ENCODE measurements at places on chromosomes 5 and 9.

DNA sequence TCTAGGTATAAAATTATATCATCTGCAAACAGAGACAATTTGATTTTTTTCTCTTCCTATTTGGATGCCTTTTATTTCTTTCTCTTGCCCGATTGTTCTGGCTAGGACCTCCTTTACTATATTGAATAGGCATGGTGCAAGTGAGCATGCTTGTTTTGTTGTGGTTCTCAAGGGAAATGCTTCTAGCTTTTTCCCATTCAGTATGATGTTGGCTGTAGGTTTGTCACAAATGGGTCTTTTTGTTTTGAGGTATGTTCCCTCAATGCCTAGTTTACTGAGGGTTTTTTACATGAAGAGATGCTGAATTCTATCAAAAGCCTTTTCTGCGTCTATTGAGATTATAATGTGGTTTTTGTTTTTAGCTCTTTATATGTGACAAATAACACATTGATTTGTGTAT lies 198.2 kb upstream of the GHR start:
- no peak overlapping the region for H3K4me3 ChIP-seq
- no peak overlapping the region for H3K27ac ChIP-seq
- no peak for DNase-seq
- H3K27me3 ChIP-seq, result no peaks in the 10 kb centered on the region

GRCh38 chr9:22240619-22241018 lies 206.0 kb upstream of the DMRTA1 start:
- H3K4me3 ChIP-seq, result no peak overlapping the region
- DNase-seq, result no peak

- H3K27ac ChIP-seq, result no peak overlapping the region
- H3K4me3 ChIP-seq, result no peak overlapping the region
- DNase-seq, result no peak
- no peaks in the 10 kb centered on the region for H3K4me1 ChIP-seq
- no peaks in the 10 kb centered on the region for H3K27me3 ChIP-seq
These were observed 344.6 kb upstream of the EDIL3 start for GRCh38 chr5:84729326-84729725.

GRCh38 chr9:7976856-7977255 lies 177.3 kb upstream of the DMAC1 start:
- no peak overlapping the region for H3K27ac ChIP-seq
- H3K4me1 ChIP-seq, result no peaks in the 10 kb centered on the region
- H3K4me3 ChIP-seq, result no peak overlapping the region

DNA sequence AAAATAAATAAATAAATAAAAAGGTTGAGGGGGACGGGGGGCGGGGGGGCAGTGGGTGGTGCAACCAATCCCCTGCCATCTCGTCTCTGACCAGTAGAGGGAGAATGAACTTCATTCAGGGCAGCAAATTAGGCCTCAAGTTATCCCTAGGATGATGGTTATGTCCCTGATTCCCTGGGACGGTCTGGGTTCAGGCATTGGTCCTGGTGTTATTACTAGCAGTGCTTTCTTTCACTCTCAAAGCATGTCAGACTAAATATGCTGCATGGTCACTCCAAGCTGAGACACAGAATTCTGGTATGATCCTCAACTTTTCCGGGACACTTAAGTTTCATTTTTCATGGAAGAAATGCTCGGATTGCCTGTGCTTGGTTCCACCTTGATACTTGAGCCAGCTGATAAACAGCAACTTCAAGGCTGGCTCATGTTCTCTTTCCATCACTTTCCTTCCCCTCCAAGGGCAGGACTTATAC lies 59.4 kb downstream of the DAP start:
- no peaks in the 10 kb centered on the region for H3K4me1 ChIP-seq
- DNase-seq, result peak; percentile 59
- H3K27ac ChIP-seq, result peak overlapping the region; percentile 9
- H3K27me3 ChIP-seq, result no peaks in the 10 kb centered on the region
- H3K36me3 ChIP-seq, result no peaks in the 10 kb centered on the region

- H3K27me3 ChIP-seq, result no peaks in the 10 kb centered on the region
- peaks cover 9% of the 10 kb centered on the region for H3K36me3 ChIP-seq
- DNase-seq, result no peak
- H3K4me3 ChIP-seq, result no peak overlapping the region
- H3K27ac ChIP-seq, result no peak overlapping the region
These were observed 123.3 kb downstream of the ZNF354C start for GRCh38 chr5:179183481-179183880.

DNA sequence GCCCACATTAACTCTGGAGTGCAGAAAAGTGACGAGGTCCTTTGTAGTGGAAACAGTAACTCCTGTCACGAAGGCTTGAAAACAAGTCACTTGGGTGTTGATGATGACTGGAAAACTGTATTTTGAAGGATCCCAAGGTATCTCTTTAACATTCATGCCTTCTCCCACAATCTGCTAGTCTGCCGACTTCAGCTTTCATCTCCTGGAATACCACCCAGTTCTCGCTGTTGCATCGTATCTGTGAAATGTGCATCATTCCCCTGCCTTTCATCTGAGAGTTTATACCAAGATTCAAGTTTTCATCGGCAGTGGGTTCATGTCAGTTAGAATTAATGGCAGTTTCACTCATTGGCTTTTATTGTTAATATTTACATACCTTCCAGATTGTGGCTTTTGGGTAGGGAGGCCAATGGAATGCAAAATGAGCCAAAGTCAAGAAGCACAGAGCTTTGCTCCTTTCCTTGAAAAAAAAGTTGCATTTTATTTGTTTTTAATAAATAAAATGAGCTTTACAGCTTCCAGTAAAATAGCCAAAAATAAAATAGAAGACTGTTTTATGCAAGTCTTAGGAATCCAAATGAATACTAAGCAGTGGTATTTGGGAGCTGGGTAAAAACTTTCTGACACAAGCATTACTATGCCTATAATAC lies 575.2 kb upstream of the WWC1 start:
- no peak for DNase-seq
- peaks cover 8% of the 10 kb centered on the region for H3K4me1 ChIP-seq
- no peaks in the 10 kb centered on the region for H3K36me3 ChIP-seq

DNA sequence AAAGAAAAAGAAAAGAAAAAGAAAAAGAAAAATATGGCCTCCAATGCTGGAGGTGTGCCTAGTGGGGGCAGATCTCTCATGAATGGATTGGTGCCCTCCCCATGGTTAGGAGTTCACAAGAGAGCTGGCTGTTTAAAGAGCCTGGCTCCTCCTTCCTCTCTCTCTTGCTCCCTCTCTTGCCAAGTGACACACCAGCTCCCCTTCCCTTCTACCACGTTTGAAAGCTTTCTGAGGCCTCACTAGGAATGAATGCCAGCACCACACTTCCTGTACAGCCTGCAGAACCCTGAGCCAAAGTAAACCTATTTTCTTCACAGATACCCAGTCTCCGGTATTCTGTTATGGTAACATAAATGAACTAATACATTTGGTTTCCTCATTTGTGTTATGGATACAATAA lies 14.4 kb upstream of the GALNT10 start:
- no peak overlapping the region for H3K4me3 ChIP-seq
- no peak overlapping the region for H3K27ac ChIP-seq
- no peaks in the 10 kb centered on the region for H3K27me3 ChIP-seq
- peak; percentile 31 for DNase-seq
- H3K4me1 ChIP-seq, result no peaks in the 10 kb centered on the region

DNA sequence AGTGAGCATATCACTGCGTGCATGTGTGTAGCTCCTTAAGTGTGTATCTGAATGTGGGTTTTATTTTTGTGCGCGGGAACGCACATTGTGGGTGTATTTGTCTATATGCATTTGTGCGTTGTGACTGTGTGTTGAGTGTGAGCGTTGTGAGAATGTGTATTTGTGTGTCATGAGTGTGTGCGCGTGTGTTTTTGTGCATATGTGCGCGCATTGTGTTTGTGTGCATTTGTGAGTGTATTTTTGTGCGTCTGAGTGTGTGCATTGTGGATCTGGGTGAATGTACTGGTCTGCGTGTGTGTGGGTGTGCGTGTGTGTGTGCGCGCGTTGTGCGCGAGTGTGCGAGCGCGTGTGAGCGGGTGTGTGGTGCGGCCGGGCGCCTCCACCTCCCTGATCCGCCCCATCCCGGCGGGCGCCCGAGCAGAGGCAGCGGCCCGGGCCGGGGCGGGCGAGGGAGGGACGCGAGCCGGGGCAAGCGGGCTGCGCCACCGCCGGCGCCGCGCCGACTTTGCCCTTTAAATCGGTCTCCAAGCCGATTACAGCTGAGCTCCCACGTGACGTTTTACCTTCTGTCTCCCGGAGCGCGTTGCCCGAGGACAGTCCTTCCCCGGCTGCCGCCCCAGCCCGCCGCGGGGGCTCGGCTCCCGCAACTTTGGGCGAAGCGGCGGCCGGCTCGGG lies at the start of gene RASGRF2:
Gene RASGRF2 (plus strand): TSS at position 596 of the 675 bp plus-strand sequence. CDS start 376 bp downstream, outside the sequence.
- peak; percentile 27 for DNase-seq
- H3K27ac ChIP-seq, result peak within 1 kb of the TSS; percentile 58
- H3K27me3 ChIP-seq, result peaks cover 84% of the 10 kb centered on the region

All from lung (tissue), 17 donors.